ENCODE measurements at places on chromosomes 16 and 17.
A peak's percentile ranks its signal among the peaks of the same experiment; 100 is the strongest.

DNA sequence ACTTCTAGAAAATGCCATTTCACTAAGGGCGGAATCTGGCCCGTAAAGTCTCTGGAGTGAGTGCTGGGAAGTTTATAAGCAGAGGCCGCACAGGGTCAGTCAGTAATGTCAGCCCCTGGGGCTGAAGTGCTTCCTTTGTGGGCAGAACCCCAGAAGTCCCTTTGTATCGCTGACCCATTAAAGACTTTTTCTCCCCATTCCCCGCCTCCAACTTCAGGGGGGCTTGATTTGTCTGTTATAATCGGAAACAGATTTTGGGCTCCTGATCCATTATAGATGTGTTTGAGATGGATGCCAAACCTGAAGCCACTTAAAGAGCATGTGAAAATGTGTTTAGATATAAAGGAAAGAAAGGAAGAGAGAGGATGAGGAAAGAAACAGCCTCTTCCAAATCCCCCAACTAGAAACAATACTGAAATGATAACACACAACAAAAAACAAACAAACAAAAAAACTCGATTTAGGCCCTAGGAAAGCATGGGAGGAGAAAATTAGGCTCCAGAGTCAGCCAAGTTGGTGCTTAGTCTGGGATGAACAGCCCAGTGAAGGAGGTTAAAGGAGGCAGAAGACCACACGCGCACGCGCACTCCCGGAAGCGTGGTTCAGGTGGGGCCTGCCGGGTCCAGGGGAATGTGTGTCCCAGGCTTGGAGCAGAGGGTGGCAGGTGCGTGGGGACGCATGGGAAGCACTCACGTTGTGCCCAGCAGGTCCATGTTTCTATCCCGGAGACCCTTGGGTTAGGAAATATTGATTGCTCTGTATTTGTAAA lies 27.1 kb downstream of the MSI2 start:
- no peak for DNase-seq

DNA sequence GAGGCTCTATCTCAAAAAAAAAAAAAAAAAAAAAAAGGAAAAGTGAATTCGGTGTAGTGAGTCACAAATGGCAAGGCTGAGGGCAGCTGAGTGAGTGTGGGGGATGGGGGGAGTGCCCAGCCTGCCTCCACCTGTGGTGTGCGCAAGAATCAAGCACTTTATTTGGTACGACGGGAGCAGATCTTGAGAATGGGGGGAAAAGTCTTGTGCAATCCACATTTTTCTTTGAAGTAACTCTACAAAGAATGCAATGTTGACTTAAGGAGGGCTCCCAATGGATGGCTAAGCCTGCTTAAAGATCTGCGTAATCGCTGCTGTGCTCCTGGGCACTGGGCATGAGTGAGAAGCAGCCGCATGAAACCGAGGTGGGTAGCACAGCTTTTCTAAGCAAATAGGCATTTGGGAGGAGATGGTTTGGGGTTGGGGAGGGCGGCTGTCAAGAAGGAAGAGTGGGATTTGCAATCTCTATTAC lies 28.2 kb downstream of the ATP2C2 start:
- no peak for DNase-seq

- no peak for DNase-seq
These were observed 14.8 kb downstream of the PDP2 start for GRCh38 chr16:66894948-66895688.

- DNase-seq, result no peak
These were observed 2.0 kb downstream of the KLHL11 start for GRCh38 chr17:41863074-41863848.

DNA sequence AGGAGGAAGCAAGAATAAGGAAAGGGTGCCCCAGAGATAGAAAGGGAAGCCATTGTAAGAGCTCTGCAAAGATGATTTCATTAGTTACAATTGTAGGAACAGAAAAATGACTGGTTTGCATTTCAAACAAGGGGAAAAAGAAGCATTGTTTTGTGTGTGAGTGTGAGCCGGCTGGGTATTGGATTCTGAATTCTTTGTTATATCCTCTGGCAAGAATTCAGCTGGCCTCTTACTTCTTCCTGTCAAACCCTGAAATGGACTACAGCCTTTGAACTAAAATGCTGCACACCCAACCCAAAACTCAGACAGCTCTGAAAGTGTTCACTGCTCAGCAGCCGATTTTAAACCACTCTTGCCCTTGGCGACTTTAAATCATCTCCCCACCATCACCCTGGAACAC lies 461.3 kb downstream of the PMP22 start:
- DNase-seq, result no peak

- DNase-seq, result no peak
These were observed 122.5 kb downstream of the CYLD start for GRCh38 chr16:50864386-50864785.

DNA sequence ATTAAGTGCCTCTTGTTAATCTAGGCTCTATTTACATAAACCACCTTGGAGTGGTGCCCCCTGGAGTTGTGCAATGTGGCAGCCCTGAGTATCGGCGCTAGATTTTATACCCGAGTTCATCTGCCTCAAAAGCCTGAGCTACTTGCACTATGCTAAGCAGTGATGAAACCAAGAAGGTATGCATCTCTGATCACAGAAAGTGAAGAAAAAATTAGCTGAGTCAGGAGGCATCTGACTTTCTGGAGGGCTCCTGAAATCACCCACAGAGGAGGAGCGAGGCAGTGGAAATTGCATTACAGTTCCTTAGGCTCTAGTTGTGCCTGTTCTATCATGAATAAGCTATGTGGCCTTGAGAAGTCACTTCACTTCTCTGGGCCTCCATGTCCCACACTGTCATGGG lies 80.3 kb upstream of the PSMD7 start:
- no peak for DNase-seq

DNA sequence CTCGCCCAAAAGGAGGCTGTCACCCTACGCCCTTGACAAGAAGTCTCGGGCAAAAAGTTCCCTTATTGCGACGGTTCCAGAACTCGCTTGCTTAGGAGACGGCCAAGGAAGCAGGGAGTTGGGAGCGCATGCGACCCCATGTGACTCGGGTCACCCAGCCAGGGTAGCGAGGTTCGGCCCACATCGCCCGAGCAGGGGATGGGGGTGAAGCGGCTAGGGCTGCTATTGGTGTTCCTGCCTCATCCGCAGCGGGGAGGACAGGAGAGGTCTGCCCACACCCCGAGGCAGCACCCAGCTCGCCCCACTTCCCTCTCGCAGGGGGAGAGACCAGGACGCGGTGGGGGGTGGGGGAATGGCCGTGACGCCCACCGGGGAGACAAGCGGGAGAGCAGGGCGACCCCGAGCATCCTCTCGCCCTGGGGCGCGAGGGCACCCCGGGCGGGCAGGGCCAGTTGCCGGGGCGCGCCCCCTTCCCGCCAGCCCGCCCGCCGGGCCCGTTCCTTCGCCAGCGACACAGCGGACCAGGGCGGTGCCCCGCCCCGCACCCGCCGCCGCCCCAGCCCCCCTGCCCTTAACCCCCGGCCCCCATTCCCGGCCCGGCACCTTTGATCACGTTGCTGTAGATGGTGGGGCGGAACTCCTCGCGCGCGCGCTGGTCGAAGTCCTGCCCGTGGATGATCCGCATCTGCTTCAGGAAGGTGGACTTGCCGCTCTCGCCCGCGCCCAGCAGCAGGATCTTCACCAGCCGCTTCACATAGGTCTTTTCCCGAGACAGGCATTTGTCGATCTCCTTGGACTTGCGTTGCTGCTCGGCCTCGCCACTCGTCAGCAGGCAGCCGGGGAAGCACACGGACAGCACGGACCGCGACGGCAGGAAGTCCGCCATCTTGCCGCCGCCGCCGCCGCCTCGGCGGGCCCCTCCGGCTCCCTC lies 567 bp downstream of the GNA13 start:
- peak; percentile 25 for DNase-seq

- no peak for DNase-seq
These were observed 21.6 kb upstream of the SMPD3 start for GRCh38 chr16:68469796-68470460.

DNA sequence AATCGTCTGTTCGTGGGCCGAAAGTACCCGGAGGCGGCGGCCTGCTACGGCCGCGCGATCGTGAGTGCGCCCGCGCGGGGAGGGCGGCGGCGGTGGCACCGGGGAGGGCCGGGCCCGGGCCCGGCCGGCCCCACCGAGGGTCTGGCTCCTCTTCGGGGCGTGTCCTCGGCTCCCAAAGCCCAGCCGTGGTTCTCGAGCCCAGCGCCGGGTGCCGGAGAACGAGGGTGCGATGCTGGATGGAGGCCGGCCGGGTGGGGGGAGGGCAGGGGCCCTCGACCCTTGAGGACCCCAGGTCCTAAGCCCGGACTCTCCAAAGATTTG lies 375 bp downstream of the STUB1 start:
- DNase-seq, result no peak

- DNase-seq, result no peak
These were observed 46.3 kb downstream of the DNAH9 start for GRCh38 chr17:11644265-11645212.
